Neural progenitor cell (in vitro differentiated cells): ENCODE measurements at places on chromosomes 12 and 14.

DNA sequence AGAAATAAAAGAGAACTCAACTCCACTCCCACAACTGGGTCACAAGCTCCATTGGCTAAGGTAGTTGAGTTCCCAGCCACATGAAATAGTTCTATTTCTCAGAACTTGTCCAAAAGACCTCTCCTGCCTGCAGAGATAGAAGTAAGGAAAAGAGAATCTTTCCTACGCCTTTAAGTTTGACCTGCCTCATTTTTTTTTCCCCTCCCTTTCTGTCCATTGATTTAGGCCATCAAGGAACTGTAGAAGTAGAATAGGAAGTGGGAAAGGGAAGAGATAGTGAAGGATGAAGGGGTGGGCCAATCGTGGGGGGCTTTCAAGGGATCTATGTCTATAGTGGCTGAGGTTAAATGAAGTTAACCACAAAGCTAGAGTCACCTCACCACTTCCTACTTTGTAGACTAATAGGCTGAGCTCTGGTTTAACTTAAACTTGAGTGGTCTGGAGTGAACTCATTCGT, 13.9 kb upstream of the NUDT4 start:
- no peak overlapping the region for H3K4me3 ChIP-seq
- no peak for DNase-seq
- H3K4me1 ChIP-seq, result no peaks in the 10 kb centered on the region
- H3K27me3 ChIP-seq, result no peaks in the 10 kb centered on the region

DNA sequence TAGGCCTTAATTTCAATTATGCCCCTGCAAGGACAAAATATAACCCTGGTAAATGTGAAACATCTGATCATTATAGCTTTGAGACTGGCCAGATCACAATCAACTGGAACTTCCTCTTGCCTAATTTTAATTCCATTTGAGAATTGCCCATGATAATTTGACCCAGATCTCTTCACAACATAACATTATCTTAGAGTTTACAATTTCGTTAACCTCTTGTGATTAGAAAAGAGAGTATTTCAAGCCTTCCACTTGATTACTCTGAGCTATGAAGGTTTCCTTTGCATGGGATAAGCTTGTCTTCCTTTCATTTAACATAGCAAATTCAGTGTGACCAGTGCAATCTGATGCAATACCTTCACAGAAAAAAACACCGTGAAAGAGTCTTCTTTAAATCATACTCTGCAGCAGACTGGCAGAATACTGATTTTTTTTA, 143.6 kb downstream of the DUSP6 start:
- no peaks in the 10 kb centered on the region for H3K36me3 ChIP-seq
- H3K4me1 ChIP-seq, result peaks cover 24% of the 10 kb centered on the region
- DNase-seq, result no peak
- H3K27me3 ChIP-seq, result no peaks in the 10 kb centered on the region
- no peak overlapping the region for H3K27ac ChIP-seq

DNA sequence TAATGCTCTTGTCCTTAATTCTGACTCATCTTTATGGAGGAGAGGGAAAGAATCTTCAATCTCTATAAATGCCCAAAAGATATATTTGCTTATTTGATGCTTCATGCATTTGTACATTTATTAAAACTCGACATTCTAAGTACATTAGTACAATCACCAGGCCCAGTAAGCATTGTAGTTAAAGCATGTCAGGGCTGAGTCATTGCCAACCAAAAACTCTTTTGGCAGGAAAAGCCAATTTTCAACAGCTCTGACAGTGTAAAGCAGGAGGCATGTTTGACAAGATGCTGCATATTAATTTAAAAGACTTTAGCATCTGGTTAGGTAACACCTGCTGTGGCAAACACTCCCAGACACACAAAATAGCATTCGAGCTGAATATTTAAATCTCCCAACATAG, 290.9 kb downstream of the PPFIA2 start:
- no peaks in the 10 kb centered on the region for H3K36me3 ChIP-seq
- no peak overlapping the region for H3K27ac ChIP-seq
- no peaks in the 10 kb centered on the region for H3K4me1 ChIP-seq
- H3K4me3 ChIP-seq, result no peak overlapping the region
- no peak for DNase-seq

- no peaks in the 10 kb centered on the region for H3K27me3 ChIP-seq
- no peaks in the 10 kb centered on the region for H3K36me3 ChIP-seq
- peak; percentile 88 for DNase-seq
- H3K27ac ChIP-seq, result peak overlapping the region; percentile 85
- H3K4me3 ChIP-seq, result no peak overlapping the region
These were observed 5.8 kb upstream of the SPRYD4 start for GRCh38 chr12:56462565-56462964.

GRCh38 chr14:71206123-71206522, 298.9 kb downstream of the PCNX1 start:
- no peaks in the 10 kb centered on the region for H3K27me3 ChIP-seq
- H3K27ac ChIP-seq, result no peak overlapping the region
- H3K36me3 ChIP-seq, result no peaks in the 10 kb centered on the region
- DNase-seq, result no peak

- peaks cover 87% of the 10 kb centered on the region for H3K27me3 ChIP-seq
- H3K4me3 ChIP-seq, result peak within 1 kb of the TSS; percentile 46
- H3K36me3 ChIP-seq, result no peaks in the 10 kb centered on the region
- DNase-seq, result peak; percentile 89
These were observed at the start of gene NDRG2 for GRCh38 chr14:21024585-21025370. Gene NDRG2, minus strand, starts transcription at chr14:21025061. Its CDS starts 1,746 bp downstream, at chr14:21023315.
